ENCODE measurements at places on chromosomes 3 and 15. TPM values are rescaled to one million over a fixed set of nuclear protein-coding genes. Genes with fewer than 3 reads are reported as not detected.

Gene MED12L
- total RNA-seq = 16.4 TPM

Gene GOLGA8B
- total RNA-seq = 71.0 TPM

Gene PP2D1
- not detected for total RNA-seq

Gene ALPK3
- total RNA-seq = 11.1 TPM

Gene NLGN1
- total RNA-seq = 74.2 TPM

Gene CTXN2
- not detected for total RNA-seq

Gene KY
- total RNA-seq = 13.8 TPM

Gene GRM7
- 16.7 TPM for total RNA-seq

Gene CMTM8
- 3.4 TPM for total RNA-seq

Gene OR5K2
- total RNA-seq = not detected

Gene PLA2G4E
- 0.16 TPM for total RNA-seq

Gene VPS33B
- 10.7 TPM for total RNA-seq

Gene CHAC1
- total RNA-seq = 2.5 TPM

Gene ALS2CL
- 8.3 TPM for total RNA-seq

Gene PLS1
- 11.1 TPM for total RNA-seq

Gene CASR
- total RNA-seq = 0.05 TPM

Gene CGNL1
- 41.4 TPM for total RNA-seq

Gene SETD2
- 115 TPM for total RNA-seq

Gene GOLGA8O
- total RNA-seq = 1.5 TPM

Gene POMGNT2
- total RNA-seq = 31.2 TPM

Gene ZNF621
- total RNA-seq = 21.1 TPM

Gene NME9
- total RNA-seq = 2.6 TPM

Gene ERICH6
- not detected for total RNA-seq

Gene MTHFS
- 33.6 TPM for total RNA-seq

Gene ARHGAP31
- total RNA-seq = 15.9 TPM

Gene ADAMTSL3
- 44.9 TPM for total RNA-seq

Gene MUSTN1
- 12.0 TPM for total RNA-seq

Gene LRRIQ4
- total RNA-seq = 0.33 TPM

Gene PTX3
- total RNA-seq = 4.4 TPM

Gene LEKR1
- total RNA-seq = 4.5 TPM

Gene PARP15
- total RNA-seq = 0.82 TPM

Gene ANKRD63
- total RNA-seq = not detected

Gene GUCA1C
- total RNA-seq = 14.0 TPM

Gene GOLGA6B
- not detected for total RNA-seq

Gene CFAP91
- total RNA-seq = 7.3 TPM

Gene PTH1R
- total RNA-seq = 14.7 TPM

Gene FEM1B
- total RNA-seq = 111 TPM
